ENCODE measurements at places on chromosomes 7 and 10.

- no peak for DNase-seq
These were observed 249.1 kb upstream of the LYZL1 start for GRCh38 chr10:29039677-29040189.

- DNase-seq = no peak
These were observed 30.6 kb downstream of the ANTXRL start for GRCh38 chr10:46317370-46317769.

DNA sequence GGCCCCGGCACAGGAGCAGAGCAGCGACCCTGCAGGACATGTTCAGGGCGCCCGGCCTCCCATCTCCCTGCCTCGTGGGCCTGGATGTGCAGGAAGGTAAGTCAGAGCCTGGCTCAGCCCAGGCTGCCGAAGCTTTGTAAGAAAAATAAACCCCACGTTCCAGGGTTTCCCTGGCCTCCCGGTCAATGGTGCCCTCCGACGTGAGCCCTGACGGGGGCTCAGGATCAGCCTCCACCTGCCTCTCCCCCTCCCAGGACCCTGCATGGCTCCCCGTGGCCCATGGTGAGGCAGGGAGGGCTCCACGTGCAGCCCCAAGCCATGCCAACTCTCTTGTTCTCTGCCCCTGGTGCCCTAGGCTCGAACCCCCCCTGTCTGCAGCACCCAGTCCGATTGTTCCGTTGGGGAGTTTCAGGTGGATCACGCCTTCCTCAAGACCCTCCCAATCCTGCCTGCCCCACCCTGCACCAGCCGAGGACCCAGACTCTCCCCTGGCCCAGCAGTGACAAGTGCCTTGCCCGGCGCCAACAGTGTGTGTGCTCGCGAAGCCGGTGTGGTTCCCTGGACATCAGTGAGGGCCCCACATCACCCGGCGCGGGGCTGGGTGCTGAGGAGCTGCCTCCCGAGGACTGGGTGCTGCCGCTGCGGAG, 73.2 kb downstream of the PDGFA start:
- DNase-seq = no peak

- no peak for DNase-seq
These were observed 15.8 kb upstream of the LYZL2 start for GRCh38 chr10:30645340-30645827.

DNA sequence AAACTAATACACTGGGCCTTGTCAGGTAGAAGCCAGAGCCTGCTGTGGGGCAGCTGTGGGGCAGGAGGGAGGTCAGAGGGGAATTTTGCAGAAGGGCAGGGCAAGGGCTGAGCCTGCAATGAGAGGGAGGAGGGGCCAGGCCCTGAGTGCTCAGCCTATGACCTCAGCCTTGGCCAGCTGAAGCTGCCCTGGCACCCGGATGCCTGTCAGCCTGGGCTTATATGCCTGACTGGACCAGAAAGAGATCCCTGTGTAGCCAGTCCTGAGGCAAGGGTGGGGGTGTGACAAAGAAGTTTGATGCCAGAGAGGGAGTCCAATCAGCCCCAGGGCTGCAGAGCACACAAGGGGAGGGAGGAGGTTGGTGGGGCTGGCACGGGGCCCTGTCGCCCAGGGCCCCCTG, 22.3 kb upstream of the PRRT4 start:
- DNase-seq = no peak

DNA sequence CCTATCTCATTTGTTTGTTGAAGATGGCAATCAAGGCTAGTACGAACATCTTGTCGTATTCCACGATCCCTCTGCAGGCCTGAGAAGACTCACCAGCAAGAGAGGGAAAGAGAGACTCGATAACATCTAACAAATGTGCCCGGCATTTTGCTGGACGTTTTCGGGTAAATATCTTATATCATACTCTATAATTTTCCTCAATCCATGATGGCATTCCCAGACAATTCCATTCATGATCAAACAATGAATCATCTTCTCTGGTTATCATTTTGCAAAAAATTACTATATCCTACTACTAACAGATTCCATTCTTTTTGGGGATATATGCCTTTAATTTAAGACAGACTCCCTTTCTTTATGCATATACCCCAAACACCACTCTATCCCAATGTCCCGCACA, 118.1 kb downstream of the TYW1B start:
- no peak for DNase-seq

GRCh38 chr7:21771906-21772610, 173.6 kb downstream of the CDCA7L start:
- DNase-seq = no peak

DNA sequence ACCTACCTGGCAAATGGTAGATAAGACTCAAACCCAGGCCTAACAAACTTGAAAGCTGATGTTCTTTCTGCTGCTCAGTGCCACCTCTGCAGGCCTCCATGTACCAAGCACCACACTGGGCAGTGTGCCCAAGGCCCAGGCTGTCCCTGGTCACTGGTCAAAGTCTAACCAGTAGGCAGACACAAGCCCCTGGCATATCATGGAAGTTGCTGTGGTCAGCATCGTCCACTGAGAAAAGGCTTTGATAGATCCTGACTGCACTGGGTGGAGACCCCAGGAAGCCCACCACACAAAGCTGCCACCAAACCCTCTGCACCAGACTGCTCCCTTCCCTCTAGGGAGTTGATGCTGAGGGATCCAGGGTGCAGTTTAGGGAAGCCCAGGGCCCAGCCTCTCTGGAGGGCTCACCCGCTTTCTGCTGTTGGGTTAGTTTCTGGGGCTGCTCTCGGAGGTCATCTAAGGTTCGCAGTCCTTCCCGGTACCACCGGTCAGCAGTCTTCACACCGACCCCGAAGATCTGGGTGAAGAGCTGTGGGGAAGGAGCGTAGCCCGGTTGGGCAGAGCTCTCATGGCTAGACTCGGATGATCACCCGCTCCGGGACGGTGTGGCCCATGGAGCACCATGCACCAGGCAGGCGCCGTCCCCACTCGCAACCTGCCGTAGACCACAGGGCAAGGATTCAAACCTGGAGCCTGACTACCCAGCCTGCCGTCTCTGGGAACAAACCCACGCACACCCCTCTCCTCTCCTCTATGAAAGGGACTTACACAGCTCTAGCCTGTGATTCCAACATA, 6.0 kb downstream of the POLM start:
- DNase-seq = no peak

DNA sequence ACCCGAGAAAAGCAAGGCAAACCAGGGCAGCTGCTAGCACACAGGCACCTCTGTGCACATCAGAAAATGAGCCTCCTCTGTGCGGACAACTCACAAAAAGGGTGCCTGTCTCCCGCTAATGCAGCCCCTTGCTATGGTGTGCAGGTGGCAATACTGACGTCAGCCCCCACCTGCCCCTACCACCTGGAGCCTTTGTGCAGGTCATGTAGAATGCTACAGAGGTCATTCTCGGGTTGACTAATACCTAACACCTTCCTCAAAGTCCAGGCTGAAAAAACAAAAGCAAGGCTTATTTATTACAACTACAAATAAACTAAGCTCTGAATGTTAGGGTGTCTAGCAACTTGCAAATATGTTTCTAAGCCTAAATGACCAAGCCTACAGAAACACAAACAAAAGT, 13.9 kb downstream of the PIP4K2A start:
- no peak for DNase-seq

DNA sequence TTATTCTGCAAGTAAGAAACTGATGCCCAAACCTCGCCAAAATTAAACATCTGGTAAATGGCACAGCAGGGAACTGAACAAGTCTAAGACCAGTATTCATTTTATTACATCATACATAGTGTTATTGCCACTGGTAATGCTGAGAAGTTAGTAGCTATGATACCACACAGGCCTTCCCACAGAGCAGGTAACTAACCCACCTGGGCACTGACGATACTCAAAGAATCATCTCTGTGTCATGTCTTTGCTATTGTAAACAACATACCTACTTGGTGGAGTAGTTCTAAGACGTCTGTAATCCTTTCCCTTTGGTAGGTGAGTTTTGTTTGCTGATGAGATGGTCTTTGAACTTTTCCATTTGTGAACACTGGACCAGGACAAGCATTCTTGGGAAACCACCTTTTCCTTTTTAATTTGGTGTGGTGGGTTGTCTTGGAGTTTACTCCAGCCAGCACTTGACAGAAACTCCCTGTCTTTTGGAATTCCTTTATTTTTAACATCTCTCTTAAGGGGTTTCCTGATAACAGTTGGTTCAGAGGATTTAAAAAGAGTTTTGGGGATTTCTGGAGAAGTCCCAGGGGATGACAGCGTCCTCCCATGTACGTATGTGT, 40.9 kb downstream of the PDSS1 start:
- no peak for DNase-seq

DNA sequence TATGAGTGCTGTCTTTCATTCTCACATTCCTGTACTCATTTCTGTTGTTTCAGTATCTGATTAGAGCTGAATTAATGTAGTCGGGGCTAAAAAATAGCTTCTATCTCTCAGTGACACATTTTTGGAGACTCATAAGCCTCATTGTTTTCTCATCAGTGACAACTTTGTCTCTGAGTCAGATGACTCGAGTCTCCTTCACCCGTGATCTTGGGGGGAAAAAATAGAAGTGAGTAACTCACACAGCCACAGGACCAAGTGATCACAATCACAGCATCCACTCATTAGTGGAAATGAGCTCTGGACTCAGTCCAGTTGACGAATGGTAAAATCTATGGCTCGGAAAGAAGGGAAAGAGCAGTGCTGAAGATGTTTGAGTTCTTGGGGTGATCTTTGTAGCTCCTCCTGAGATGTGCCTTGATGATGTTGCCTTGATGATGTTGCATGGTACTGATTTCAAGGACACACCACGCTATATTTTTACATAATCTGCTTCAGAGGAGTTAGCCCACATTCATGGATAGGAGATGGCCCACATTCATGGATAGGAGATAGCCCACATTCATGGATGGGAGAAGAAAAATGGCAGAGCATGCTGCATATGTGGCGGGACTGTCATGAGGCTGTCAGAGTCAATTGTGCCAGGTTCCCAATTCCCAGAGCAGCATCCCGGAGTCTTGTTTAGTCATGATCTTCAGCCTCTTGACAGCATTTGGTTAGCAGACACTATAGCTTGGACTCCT, 214.7 kb downstream of the CELF2 start:
- DNase-seq = no peak

GRCh38 chr10:123249894-123250293, 95.7 kb downstream of the BUB3 start:
- no peak for DNase-seq

- no peak for DNase-seq
These were observed 190.7 kb downstream of the CDCA7L start for GRCh38 chr7:21754963-21755362.

GRCh38 chr7:111560773-111561653, 1.3 kb downstream of the IMMP2L start:
- no peak for DNase-seq

Measured in cortex of kidney (tissue), 1 donor.